Nephron progenitor cell (in vitro differentiated cells): ENCODE measurements at places on chromosomes 7 and 10.

GRCh38 chr10:129922598-129923123 lies 41.4 kb downstream of the EBF3 start:
- no peak for DNase-seq

DNA sequence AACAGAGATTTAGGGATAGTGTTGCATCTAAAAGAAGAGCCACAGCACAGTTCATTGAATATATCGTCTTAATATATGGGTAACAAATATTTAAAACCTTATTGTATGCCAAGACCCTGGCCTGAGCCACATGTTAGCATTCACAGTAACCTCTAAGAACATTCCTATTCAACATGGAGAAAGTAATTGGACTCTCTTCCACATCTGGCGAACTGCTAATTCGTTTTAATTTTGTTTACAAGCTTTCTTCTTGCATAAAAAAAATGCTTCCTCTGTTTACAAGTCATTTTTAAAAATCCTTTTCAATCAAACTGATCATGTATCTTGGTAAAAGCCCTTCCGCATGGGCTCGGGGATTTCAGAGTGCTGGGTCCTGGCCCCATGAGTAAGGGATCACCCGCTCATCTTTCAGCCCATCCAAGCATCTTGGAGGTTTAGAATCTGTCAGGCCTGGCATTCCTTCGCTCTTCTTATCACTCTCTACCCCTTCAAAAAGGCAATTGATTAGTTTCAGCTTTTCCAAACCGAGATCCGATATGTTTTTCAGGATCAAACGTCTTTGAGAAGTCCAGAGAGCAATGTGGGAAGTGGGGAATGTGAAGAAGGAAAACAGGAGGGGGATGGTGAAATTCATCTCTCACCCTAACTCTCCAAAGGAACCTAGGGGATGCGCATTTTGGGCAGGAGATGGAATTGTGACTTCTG lies 7.3 kb downstream of the TWIST1 start:
- no peak for DNase-seq

DNA sequence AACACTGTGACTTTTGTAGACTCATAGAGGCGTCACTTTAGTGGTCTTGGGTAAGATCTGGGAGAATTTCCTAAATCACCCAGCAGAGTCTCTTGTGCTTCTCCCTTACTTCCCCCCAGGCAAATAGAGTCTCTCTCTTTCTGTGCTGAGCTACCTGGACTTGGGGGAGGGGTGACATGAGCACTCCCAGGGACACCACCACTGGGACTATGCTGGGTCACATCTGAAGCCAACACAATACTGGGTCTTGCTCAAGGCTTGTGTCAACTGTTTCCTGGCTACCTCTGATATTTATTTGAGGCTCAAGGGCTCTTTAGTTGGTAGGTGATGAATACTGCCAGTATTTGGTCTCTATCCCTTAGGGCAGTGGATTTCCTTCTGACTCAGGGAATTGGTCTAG lies 214.6 kb upstream of the TPK1 start:
- DNase-seq = no peak

- DNase-seq = no peak
Observed at GRCh38 chr10:79153745-79154144, 85.0 kb downstream of the ZMIZ1 start.

DNA sequence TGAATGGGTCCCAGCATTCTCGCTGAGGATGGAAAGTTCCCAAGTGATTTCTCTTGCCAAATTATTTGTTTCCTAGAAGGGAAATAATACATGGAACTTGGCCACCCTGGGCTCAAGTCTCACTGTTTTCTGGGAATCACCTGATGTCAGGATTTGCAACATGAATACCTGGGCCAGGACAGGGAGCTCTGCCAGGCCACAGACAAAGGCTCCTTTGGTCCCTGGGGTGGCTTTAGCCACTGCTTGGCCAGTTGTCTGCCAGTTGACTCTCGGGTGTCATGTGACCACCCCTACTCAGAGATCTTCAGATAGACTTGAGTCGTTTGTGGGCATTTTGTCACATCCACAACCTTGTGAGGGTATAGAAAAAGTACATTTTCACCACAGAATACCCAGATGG lies 258.0 kb upstream of the HABP2 start:
- DNase-seq = no peak

DNA sequence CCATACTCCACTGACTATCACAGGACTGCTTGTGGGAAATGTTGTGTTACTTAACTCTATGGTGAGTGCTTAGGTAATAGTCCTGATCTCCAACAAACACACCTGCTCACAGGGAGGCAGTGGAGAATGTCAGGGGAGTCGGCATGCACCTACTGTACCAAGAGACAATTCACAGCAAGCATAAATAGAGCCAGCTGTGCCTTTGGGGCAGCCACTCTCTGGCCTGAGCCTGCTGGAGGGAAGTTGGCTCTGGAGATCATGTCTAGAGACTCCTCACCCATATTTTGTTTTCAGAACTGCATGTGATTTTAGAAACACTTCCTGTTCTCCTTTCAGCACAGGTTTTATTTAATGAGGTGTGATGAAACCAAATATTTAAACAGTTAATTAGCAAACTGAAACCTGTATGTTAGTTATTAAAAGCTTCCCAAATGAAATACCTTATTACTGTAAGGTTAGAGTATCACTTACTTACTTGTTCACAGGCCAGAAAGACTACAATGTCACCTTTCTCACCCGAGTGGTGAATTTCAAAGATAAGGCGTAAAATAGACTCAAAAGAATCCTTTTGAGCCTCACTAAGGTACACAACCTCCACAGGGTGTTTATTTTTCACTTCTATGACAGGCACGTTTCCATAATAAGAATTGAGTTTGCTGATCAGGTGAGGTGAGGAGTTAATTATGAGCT lies 21.8 kb downstream of the DHX32 start:
- no peak for DNase-seq

DNA sequence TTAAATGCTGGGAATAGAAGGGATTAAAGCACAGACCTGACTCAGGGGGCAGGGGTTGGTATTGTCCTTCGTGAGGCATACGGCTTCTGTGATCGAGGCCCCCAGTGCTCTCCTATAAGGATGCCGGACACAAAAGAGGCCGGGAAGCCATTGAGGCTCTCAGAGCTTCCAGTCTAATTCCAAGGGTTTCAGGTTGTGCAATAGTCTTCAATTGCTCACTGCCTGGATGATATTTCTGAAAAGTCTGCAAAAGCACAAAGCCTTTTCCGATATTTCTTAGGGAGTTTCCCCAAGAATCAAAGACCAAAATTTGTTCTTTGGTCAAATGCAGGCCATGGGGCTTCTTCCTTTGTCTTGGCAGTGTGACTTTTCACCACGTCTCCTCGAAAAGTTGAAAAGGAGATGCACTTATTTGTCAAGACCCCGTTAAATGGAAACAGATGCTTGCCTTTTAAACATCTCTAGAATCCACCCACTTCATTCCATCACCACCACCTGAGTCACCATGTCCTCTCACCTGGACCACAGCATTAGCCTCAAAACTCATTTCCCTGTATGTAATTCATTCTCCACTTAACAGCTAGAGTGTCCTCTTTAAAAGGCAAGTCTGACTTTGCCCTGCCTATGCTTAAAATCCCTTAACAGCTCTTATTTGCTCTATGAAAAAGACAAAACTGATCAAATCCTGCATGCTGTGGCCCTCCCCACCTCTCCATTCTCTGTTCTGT lies 134.8 kb upstream of the NAMPT start:
- no peak for DNase-seq

GRCh38 chr7:120709252-120709971 lies 148.5 kb downstream of the TSPAN12 start:
- no peak for DNase-seq

DNA sequence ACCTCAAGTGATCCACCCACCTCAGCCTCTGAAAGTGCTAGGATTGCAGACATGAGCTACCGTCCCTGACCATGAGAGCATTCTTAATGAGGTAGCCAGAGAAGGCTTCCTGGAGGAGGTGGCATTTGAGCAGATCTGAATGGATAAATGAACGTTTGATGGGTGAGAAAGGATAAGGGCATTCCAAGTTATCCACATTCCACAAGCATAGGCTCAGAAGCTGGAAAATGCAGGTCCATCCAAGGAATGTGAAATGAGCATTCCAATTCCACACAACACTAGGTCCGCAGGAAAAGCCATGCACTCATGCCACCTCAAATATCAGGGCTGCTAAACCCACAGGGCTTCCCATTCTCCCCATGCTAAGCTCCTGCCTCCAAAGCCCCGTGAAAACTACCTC lies 17.0 kb downstream of the TMEM130 start:
- DNase-seq = no peak

DNA sequence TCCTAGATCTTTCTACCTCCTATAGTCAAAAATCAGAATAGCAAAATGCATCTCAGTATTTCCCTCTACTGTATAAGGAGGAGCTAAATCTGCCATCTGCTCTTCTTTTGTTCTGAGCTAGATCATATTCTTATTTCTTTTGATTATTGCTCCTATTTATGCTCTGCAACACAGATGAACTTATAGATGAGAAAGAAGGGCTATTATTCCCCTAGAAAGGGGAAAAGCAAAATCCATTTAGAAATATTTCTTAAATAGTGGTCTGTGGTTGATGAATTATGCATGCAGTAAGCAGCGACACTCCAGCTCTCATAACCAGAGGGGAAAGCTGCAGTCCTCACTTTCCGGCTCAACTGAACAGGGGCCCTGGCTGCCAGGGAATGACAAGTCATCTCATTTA lies 207.3 kb upstream of the SORCS1 start:
- no peak for DNase-seq

GRCh38 chr10:63611078-63611477 lies 89.9 kb downstream of the REEP3 start:
- DNase-seq = no peak

GRCh38 chr7:49159536-49159935 lies 235.2 kb downstream of the CDC14C start:
- DNase-seq = no peak
